ENCODE measurements at places on chromosomes 7 and 10.

- no peak for DNase-seq
Measured at GRCh38 chr7:133481676-133482075, 228.8 kb downstream of the EXOC4 start.

- no peak for DNase-seq
Measured at GRCh38 chr10:121941532-121941931, 13.7 kb upstream of the ATE1 start.

DNA sequence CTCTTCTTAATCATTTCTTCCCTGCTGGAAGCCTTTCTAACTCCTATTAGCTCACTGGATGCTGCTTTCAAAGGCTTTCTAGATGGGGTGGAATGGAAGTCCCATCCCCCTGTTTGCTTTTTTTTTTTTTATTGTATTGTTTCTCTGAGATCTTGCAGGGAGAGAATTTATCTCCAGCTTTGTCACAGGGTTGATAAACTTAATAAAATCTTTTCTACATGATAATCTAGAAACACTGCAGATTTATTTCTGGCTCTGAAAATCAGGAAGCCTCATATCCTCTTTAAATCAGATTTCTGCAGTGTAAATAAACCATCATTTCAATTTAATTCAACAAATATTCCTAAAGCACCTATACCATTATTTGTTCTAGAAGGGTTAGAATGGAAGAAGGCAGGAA lies 37.2 kb upstream of the CHCHD3 start:
- DNase-seq = no peak

DNA sequence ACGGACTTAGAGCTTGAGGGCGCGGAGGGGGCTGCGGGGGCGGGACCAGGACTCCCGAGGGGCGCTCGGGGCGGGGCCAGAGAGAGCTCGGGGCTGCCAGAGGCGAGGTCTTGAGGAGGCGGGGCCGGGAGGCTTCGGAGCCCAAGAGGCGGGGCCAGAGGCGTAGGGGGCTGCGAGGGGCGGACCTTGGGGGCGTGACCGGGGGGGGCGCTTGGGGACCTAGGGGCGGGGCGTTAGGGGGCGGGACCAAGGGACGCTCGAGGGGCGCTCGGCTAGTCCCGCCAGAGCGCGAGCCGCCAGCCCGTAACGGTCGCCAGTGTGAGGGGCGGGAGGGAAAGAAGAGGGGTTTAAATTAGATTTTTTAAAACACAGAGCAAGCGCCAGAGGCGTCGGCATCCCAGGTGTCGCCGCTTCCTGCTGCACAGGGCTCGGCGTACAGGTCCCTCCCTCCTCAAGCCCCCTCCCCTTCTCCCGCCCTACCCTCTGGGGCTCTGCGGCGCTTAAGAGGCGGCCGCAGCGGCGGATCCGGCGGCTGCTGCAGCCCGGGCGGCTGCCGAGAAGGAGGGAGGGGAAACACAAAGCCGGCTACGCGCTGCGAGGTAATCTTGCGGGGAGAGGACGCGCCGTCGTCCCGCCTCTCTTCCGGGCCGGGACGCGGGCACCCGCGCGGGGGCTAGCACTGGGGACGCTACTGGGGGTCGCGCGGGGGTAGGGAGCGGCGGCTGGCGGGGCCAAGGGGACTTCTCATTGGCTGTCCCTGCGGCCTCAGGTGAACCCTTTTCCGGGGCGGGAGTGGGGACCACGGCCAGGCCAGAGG lies at the start of gene ADD3:
Gene ADD3 (plus strand): TSS at position 284 of the 817 bp plus-strand sequence. CDS start 92,670 bp downstream, outside the sequence.
- peak; percentile 75 for DNase-seq

Data from NK-92 treated with Interleukin-12 subunit alpha and Interleukin-12 subunit beta, amount 100 ng/mL, for 24 hours (cell line).